ENCODE measurements at places on chromosomes 7 and 10. TPM values are rescaled to one million over a fixed set of nuclear protein-coding genes. Genes with fewer than 3 reads are reported as not detected.

Gene NIPSNAP2
- polyA plus RNA-seq, result 31.1 TPM

DNA sequence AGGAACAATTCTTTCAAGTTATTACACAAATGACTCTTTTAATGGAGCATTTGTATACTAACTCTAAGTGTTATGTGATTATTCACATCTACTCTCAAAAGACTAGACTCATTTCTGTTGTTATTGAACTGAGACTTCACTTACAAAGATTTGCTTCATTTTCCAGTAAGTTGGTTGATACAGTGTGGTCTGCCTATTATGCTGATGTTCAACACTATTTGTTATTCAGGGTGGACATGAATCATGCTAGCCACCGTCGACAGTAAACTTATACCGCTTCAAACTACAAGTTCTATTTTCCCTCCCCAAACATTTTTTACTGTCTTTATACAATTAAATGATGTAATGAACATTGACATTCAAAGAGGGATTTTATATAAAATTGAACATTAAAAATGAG lies 84.5 kb downstream of the PRKG1 start:
- no peak for DNase-seq

- DNase-seq, result no peak
Observed at GRCh38 chr10:124651402-124651891, 92.7 kb downstream of the FAM53B start.

- no peak for DNase-seq
Observed at GRCh38 chr7:98733036-98733435, 116.0 kb downstream of the NPTX2 start.

- DNase-seq, result no peak
Observed at GRCh38 chr10:125995726-125996304, 99.5 kb downstream of the FANK1 start.

Gene CHCHD2
- polyA plus RNA-seq, result 342 TPM

Gene STOX1
- polyA plus RNA-seq, result not detected

DNA sequence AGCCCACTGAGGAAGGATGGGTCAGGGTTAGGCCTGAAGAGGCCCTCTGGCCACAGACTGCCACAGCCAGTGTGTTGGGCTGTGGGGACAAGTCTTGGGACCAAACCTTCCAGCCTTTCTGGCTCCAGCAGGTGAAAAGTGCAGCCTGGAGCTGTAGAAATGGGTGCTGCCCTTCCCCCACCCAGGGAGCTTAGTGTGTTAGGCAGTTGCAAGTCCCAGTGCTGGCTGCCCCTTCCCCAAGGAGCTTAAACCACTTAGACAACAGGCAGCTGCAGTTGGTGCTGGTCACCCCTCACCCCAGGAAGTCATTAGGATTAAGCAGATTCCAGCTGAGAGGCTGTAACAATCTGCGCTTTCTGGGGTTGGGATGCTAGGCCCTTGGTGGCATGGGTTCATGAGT lies 563.3 kb downstream of the NRG3 start:
- no peak for DNase-seq

GRCh38 chr10:77248104-77248790 lies 389.4 kb downstream of the KCNMA1 start:
- DNase-seq, result no peak

GRCh38 chr10:32386623-32387260 lies 39.8 kb upstream of the EPC1 start:
- no peak for DNase-seq

Gene MMP21
- polyA plus RNA-seq, result not detected

Gene NUDT13
- polyA plus RNA-seq, result 1.7 TPM

Gene MMRN2
- polyA plus RNA-seq, result 2.7 TPM

GRCh38 chr10:84768132-84768531 lies 439.7 kb downstream of the CCSER2 start:
- DNase-seq, result no peak

DNA sequence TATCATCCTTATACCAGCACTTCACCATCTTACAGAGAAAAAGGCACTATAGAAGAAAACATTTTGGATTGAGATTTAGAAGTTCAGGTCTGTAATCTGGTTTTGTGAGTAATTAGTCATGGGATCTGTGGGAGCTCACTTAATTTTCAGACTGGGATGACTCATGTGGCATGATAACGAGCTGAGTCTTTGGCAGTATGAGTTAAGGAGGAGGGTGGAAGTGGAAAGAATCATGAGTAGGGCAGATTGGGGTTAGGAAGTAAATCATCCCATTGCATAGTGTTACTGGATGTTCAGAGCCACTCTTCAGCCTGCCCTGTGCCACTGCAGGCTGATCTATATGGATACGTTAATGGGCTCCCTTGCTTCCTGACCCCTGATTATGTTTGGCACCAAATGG lies 64.9 kb downstream of the ZNF92 start:
- peak; percentile 83 for DNase-seq

DNA sequence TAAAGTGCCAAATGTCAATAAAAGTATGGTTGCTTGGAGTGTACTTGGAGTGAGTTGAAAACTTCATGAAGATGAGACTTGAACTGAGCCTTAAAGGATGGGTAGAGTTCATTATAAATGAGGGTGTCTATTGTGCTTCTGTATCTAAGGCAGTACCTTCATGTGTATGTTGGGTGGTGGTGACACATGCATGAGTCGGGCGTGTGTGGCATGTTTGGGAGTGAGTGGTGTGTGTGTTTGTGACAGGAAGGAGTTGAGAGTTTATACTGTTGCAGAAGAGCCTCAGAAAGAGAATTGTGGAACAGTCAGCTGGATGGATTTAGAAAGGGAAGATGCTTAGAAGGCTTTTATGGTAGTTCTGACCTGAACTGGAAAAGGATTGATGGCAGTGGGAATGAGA lies 6.0 kb upstream of the ZRANB1 start:
- no peak for DNase-seq

GRCh38 chr10:25805986-25806385 lies 128.0 kb upstream of the MYO3A start:
- no peak for DNase-seq

Gene RP9
- polyA plus RNA-seq, result 18.6 TPM

DNA sequence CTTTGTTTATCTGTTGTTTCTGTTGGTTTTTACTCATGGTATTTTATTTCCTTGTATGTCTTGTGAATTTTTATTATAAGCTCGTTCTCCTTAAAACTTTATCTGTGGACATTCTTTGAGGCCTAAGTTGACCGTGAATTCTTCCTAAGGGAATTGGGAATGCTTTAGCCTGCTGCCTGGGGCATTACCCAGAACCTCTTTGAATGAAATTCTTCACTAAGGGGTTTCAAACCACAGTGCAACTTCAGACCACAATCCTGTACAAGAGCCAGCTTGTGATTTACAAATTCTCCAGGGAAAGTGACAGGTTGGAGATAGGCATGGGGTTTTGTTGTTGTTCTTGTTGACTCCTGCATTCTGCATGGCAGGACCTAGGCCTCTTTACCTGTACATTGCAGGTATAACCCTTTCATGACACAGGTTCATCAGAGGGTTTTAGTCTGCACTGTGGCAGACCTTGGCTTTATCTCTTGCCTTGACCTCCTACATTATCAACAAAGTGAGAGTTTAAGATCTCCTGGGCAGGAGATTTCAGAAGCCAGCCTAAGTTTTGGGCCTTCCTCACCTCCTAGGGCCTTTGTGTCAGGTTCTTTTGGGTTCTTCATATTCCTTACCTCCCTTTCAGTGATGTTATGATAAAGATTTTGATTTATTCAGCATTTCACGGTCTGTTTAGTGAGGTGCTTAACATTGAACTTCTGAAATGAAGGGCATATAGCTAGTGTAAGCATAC lies 70.2 kb downstream of the ABCC2 start:
- no peak for DNase-seq

GRCh38 chr10:124568339-124568738 lies 106.7 kb downstream of the LHPP start:
- DNase-seq, result no peak

GRCh38 chr7:17289074-17289645 lies 9.3 kb upstream of the AHR start:
- no peak for DNase-seq

DNA sequence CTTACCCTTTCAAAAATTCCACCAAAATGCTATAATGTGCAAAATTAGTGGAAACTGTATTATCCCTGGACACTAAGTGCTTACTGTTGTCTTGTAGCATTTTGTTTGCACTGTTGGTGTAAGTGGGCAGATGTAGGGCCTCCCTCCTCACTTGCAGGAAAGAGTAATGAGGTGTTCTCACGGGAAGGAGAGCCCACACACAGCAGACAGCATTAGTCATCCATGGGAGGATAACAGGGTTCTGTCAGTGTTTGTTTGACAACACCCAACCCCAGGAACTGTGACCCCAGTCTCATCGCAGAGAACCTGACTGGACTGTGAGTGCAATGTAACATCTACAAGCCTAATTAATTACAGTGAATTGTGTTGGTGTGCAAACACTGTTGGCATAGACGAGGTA lies 58.7 kb upstream of the VSTM2A start:
- DNase-seq, result no peak

Gene SEMA3E
- not detected for polyA plus RNA-seq

Gene NANOS1
- polyA plus RNA-seq, result 0.29 TPM

DNA sequence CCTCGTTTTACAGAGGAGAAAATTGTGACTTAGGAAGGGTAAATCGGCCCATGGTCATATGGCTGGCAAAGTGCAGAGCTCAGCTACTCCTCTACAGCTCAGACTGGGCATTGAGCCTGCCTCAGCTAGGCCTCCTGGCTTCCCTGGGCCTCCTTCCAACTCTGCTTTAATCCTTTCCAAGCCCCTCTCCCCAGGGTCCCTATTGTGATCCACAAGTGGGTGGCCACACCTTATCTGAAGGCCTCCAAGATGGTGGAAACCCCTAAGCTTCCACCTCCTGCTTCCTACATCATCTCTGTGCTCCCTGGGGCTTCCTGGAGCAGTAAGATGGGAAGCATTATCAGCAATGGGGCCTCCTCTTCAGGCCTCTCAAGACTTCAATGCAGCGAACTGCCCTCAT lies 3.0 kb upstream of the LGI1 start:
- no peak for DNase-seq

GRCh38 chr10:49742683-49743463 lies 19.2 kb downstream of the OGDHL start:
- no peak for DNase-seq

GRCh38 chr7:35802649-35803048 lies 1.8 kb downstream of the SEPTIN7 start:
- no peak for DNase-seq

GRCh38 chr7:30877015-30877769 lies 34.5 kb upstream of the AQP1 start:
- DNase-seq, result no peak

Gene ADAMTS14
- 1.2 TPM for polyA plus RNA-seq

DNA sequence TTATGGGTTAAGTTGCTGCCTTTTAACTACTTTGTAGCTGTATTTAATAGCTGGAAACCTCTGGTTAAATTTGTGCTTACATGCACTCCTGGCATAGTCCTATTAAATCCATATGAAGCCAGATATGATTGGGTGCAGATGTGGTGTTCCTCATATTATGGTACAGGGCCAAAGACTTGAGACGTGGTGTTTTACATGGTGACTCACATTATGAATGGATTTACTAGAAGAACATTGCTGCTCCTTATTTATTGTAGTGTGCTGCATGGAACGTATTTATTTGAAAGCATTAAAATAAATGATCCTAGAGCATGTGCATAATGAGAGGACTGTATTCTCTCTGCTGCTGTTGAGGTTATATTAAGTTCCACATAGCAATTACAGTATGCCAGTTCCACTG lies 224.1 kb downstream of the SLC25A13 start:
- peak; percentile 26 for DNase-seq

Gene ZNF487
- 4.5 TPM for polyA plus RNA-seq

Gene C10orf90
- polyA plus RNA-seq, result not detected

Gene EXOC4
- polyA plus RNA-seq, result 45.9 TPM

Gene IPMK
- 1.9 TPM for polyA plus RNA-seq

Gene GPR85
- polyA plus RNA-seq, result 2.6 TPM

GRCh38 chr10:12507165-12507850 lies 158.0 kb downstream of the CAMK1D start:
- DNase-seq, result no peak

GRCh38 chr7:11615174-11615573 lies 216.8 kb downstream of the THSD7A start:
- DNase-seq, result no peak

Gene PTPRZ1
- polyA plus RNA-seq, result not detected
